BJ (cell line): ENCODE measurements at places on chromosomes 6 and 20.

GRCh38 chr6:86789779-86790411 is 147.4 kb upstream of the HTR1E start:
- DNase-seq: no peak

GRCh38 chr20:5090191-5090590 is 29.6 kb downstream of the PCNA start:
- DNase-seq: no peak

DNA sequence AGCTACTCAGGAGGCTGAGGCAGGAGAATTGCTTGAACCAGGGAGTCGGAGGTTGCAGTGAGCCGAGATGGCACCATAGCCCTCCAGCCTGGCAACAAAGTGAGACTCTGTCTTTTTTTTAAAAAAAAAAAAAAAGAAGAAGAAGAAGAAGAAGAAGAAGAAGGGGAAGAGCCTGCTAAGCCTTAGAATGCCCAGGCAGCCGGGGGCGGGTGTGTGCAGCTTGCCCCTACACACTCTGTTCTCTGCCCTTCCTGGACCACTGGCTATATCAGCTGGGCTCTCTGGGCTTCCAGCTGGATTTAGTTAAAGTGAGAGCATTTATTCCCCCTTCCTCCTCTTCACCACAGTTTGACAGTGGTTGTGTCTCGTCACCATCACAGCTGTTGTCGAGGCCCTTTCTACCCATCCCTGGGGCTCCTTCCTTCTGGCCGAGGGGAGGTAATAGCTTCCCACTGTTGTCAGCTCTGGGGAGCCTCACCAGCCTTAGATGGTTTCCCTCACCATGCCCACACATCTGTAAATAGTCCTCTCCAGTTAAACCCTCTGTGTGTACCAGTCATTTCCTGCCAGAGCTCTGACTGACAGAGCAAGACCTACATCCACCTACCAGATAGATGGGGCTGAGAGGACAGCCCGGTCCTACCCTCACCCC is 77.6 kb downstream of the TRERF1 start:
- DNase-seq: no peak

GRCh38 chr20:971346-971745 is 30.8 kb downstream of the RSPO4 start:
- no peak for DNase-seq

GRCh38 chr6:148431413-148431812 is 88.8 kb downstream of the SASH1 start:
- DNase-seq: no peak

DNA sequence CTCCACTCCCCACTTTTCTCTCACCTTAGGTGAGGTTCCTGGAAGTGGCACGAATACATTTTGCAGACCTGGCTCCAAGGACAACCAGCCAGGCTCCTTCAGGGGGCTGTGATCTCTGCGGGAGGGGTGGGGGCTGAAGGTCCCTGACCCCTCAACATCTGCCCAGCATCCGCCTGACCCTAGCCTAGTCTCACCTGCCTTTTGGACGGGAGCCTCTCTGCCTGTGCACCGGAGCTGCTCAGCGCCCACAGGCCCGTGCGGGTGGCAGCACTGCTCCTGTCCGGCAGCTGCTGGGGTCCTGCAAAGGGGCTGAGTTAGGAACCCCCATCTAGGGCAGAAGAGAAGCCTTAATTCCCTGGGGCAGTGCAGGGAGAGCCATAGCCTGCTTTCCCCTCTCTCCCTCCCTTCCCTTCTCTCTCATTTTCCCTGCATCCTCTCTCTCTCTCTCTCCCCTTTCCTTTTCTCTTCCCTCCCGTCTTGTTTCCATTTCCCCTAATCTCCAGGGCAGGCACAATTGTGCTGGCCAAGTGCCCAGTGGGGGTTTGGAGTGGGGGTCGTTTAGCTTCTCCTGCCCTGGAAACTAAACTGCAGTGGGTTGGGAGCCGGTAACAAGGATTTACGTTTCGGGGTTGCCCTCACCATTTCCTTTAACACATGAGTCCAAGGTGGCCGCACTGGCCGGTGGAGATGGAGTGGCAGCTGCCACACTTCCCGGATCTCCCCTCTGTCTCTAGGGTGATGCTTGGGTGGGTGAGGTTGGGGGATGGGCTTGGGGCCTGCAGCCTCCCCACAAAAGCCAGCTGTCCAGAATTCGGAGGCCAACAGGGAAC is 54.1 kb downstream of the CTCFL start:
- DNase-seq: no peak

GRCh38 chr6:9834233-9834632 is 580.6 kb downstream of the TFAP2A start:
- no peak for DNase-seq

- no peak for DNase-seq
These were observed 90.5 kb downstream of the SYNJ2 start for GRCh38 chr6:158072083-158072721.

DNA sequence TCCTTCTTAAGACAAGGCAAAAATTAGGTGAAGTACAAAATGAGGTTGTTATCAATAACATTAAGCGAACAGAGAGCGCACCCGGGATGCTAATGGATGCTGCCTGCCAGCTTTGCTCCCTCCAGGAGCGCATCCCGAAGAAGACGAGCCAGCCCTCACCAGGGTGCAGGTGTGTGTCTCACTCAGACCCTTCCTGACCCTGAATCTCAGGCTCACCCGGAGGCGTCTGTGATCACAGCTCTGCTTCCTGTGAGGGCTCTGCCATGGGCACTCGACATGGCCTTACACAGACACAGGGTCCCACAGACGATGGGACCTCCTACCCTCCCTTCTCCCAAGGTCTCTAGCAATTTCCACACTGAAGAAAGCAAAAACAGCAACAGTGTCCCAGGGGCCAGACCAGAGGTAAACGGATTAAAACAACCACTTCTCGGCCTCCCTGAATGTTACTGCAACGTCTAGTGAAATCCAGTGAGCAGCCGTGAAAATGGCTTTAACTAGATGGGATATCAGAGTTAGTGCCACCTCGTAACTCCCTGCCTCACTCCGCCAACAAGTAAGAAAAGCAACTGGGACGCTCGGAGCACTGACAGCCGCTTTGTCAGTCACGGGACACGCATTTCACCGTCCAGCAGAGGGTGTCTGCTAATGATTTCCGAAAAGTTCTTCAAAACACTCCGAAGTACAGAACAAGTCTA is 11.7 kb downstream of the ZBTB46 start:
- no peak for DNase-seq

DNA sequence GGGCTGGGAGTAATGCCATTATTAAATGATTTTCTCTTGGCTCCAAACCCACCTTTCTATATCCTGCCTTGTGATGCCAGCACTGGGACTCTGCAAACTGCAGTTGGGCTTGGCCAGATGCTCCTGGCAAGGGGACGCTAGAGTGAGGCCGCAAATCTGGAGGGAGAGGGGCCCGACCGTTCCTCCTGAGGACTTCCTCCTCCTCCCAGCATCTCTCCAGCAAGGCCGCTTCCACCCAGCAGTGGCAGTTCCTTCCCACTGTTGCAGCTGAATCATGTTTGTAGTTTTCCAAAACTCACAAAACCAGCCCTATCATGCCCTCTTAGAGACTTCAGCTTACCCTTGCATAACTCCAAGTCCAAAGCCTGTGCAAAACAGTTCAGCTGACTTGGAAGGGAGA is 244.4 kb downstream of the FOXA2 start:
- no peak for DNase-seq

DNA sequence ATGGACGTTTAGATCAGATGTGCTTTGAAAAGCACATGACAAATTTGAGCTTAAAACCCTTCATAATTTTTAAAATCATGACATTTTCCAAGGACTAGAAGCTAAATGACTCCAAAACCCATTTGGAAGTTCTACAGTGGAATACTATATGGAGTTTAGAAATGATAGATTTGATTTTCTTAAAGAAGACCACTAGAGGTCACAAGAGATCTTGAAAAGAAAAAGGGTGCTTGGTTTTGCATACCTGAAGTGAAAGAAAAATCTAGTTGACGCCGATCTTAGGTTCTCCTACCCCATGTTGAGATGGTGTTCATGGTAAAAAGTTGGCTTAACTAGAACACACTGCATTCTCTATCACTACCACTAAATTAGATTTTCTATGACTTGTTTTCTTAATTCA is 31.5 kb downstream of the CFAP61 start:
- DNase-seq: no peak

GRCh38 chr20:63591147-63591533 is 17.1 kb upstream of the HELZ2 start:
- no peak for DNase-seq

DNA sequence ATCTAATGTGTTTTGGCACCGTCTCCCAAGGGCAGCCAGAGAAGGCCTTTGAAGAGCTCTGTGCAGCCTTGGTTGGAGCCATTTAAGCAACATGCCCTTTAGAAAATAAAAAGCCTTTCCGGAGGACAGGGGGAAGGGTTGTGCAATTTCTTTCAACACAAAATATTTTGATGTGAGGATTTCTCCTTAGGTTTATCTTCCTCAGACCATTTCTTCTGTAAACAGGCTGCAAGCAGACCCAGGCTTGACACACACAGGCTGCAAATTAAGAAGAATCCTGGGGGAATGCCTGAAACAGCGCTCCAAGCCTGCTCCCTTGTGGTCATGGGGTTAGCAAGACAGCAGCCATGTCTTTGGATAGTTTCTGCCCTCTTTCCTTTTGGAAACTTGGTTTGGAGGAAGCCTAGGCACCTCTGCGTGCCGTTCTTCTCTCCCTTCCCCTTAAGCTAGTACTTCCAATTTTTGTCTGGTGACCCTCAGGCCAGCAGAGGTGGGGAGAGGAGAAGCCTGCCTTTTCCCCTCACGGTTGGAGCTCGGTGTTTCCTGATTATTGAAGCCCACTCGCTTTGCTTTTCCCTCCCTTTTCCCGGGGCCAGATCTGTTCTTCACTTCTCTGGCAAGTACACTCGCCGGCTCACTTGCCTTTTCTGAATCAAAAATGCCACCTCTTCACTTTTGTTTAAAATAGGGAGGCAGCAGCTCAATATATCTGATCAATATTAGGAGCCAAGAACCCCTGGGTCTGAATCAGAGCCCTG is 39.6 kb upstream of the NOX3 start:
- peak; percentile 55 for DNase-seq

DNA sequence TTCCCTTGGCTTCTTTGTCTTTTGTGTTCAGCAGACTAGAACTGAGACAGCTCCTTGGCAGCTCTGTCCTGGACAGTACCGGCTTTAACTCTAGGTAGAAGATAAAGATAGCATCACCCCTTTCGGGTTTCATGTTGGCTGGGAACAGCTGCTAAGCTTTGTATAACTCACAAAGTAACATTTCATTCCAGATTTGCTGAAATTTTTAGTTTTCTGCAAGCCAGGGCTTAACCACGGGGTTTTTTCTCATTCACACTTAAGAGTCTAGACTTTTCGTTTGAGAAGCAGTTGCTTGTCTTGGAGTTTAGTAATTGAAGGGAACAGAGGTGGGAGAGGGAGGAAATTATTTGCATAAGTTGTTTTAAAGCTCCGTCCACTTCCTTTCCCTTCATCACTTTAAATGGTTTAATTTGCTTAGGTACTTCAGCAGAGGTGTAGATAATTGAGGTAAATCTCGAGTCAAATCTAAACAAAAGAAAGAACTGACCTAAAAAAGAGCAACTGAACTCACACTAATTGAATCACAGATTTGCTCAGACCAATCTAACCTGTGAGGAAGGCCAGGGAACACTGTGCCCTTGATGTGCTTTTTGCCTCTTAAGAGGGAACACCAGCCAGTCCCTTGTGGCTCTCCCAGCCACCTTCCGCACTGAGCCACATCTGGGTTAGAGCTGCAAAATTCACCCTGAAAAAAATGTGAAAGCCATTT is 48.3 kb downstream of the RREB1 start:
- DNase-seq: no peak

DNA sequence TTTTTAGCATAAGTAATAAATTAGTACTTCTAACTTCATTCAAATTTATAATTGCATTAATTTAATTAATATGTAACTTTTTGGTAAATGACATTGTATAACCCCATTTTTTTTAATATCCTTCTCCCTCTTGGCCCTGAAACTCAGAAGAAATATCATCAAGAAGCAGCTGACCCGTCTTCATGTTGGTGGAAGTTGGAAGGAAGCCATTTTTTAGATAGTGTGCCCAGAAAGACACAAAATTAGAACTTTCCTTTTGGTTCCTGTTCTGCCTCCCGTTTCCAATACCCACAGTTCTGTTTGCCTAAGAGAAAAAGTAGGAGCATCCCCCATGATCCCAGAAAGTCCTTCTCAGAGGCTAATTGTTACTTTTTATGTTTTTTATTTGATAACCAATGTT is 65.5 kb downstream of the PLCB4 start:
- no peak for DNase-seq

DNA sequence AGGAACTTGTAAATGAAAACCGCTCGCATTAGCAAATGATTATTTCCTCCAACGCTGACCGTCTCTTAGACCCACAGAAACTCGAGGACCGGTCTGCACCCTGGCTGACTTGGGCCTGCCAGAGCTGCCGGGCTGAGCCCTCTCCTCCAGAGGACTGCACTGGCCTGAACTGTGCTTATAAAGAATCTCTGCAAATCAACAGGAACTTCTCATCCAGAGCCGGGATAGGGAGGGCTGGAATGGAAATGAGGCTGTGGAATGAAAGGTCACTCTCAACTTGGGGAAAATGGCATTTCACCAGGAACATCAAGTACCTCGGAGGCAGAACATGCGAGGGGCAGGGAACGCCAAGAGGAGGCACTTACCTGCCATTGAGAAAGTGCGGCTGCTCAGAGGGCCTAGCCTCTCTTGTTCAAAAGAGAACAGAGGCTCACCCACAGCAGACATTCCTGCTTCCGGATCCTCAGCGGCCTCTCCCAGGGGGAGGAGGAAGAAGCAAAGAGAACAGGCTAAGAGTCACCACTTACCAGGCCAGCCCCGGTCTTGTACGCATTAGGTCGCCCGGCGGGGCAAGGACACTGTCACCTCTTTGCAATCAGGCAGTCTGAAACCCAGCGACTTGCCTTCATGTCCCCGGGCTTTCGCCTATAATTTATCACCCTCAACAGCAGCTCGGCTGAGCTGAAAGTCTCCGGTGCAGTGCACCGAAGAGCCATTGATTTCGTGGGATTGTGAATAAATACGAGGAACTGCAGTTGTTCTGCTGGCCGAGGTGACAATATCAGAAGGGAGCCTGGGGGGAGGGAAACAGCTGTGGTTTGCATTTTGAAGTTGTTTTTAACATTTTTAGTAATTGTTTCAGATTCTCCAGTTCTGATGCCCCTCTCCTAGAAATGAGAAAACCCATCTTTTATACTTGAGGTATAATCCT is 37.6 kb downstream of the ZMYND8 start:
- no peak for DNase-seq

DNA sequence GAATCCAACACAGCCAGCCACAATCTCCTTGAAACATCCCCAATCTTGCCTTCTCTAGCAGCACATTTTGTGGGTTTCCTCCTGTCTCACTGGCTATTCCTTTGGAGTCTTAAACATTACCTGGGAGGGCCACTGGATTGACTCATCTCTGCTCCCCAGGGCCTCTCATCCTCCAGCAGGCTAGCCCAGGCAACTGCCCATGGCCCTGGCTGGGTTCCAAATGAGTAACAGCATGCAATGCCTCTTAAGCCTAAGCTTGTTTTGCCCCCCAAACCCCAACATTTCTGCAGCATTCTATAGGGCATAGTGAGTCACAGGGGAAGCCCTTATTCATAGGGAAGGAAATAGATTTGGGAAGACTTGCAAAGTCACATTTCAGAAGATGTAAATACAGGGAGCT is 204.9 kb downstream of the FOXA2 start:
- no peak for DNase-seq
